ENCODE measurements at places on chromosomes 7 and 10. TPM values are rescaled to one million over a fixed set of nuclear protein-coding genes. Genes with fewer than 3 reads are reported as not detected.

Gene C7orf33
- total RNA-seq, result not detected

Gene PLPP4
- not detected for total RNA-seq

Gene AP3M1
- total RNA-seq, result 17.1 TPM

Gene EPO
- total RNA-seq, result 2.6 TPM

Gene RALA
- 14.5 TPM for total RNA-seq
